Fibroblast of skin of right biceps (primary cell): ENCODE measurements at places on chromosomes 13 and 19.
A peak's percentile ranks its signal among the peaks of the same experiment; 100 is the strongest.

DNA sequence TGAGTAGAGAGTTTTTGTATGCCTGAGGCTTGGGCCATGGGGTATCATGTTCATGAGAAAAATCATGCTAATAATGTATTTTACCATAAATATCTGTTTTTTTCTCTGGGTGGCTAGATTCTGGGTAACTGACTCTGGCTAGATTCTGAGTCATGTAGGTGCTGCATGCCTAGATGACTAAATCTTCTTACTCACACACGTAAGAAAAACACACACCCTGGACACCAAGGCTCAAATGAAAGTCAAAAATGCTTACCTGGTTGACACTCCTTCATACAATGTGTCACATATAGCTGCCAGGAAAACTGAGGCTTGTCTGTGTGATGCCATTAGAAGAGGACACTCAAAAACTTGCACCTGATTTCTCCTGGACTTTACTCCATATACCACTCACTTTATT is 597.4 kb upstream of the SLITRK1 start:
- peak; percentile 44 for DNase-seq

GRCh38 chr19:6639439-6639838 is 30.5 kb downstream of the TNFSF14 start:
- no peak for DNase-seq

GRCh38 chr19:30340771-30341561 is 31.2 kb upstream of the ZNF536 start:
- peak; percentile 36 for DNase-seq

DNA sequence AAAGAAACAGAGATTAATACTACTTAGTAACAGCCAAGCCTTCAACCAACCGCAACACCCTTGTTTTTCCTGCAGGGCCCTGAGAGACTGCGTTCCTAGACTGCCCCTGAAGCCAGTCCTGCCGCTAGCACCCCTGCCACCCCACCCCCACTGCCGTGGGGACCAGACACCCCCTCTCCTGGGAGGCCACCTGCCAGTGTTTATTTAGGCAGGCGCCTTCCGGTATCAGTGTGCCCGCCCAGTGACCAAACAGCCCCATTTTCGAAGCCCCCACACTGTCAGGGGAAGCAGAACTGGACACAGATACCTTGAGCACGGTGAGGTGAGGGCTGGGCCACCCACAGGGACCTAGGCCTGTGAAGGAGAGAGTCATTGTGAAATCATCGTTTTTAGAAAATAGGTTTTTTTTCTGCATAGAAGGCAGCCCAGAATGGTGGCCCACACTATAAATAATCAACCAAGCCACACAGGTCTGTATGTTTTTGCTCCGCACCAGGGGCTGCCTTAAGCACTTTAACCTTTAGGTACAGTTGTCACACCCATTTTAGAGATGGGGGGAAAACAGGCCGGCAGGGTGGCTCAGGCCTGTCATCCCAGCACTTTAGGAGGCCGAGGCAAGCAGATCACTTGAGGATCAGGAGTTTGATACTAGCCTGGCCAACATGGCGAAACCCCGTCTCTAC is 3.5 kb upstream of the TLE5 start:
- no peak for DNase-seq

DNA sequence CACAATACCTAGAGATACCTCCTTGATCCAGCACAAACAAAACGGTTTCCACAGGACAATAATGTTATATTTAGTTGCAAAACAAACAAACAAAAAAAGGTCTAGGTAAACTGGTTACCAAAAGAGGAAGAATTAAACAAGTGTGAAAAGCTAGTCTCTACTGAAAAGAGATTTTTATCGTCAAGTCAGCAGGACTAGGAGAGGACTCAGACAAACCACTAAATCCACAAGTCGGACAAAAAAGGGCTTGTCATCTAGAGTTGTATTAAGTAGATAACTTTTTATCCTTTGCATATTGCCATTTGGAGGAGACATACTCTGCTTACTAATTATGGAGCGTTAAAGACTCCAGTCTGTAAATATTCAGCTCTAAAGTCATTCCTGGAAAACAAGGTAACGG is 9.9 kb upstream of the KPNA3 start:
- DNase-seq, result no peak

DNA sequence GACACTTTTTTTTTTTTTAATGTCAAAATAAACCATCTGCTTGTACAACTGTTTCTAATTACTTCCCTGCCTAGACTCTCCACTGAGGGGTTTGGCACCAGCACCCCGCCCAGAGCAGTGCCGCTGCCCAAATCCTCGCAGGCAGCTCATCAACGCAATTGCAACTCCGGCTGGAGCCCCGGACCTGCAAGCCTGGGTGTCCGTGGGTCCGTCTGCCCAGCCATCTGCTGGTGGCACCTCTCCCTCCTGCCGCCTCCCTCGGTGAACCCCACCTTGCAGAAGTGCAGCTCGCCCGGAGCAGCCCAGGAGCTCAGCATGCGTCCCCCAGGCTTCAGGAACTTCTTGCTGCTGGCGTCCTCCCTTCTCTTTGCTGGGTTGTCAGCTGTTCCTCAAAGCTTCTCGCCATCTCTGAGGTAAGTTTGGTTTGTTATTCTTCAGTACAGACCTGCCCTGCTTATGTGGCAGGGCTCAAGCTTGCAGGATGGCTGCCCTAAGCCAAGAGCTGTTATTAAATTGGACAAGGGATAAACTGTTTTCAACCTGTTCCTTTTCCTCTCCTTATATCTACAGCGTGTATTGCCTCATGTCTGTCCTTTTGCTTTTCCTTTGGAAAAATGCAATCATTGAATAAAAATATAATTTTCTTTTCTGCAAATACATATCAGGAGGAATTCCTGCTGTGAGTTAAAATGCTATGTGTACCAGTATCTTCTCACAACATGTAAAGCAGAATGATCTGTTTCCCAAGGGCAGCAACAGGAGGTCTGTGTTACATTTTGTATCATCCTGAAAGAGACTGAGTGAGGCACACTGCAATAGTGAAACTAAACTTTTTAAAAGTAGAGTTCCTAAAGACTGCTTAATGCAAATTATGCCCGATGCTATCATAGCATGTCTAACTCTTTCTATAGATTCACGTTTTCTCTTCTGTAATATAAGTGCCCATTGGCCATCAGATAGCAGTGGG is at the start of gene ITGBL1:
Gene ITGBL1, plus strand, starts transcription at position 157 of the 967 bp plus-strand sequence. Its CDS starts 159 bp downstream, at position 316.
- DNase-seq, result peak; percentile 46

GRCh38 chr19:43638214-43638994 is 1.2 kb downstream of the CADM4 start:
- DNase-seq, result no peak

DNA sequence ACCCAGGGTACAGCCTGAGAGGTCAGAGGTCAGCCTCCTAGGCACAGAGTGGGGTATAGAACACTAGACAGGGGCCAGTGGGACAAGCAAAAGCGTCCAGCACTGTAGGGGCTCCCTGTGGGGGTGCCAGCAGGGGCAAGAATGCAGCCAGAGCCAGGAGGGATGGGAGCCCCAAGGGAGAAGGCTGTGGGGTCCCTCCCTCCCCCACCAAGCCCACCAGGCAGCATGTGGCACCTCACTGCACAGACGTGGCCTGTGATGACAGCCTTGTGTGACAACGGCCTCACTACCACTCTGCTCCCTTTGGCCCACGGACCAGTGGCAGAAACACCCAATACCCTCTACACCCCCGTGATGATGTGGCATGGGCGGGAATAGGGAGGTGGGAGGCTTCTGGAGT is 10.1 kb downstream of the ARMC6 start:
- no peak for DNase-seq
